DMS 273 treated with DMSO at 0.1 percent for 48 hours (cell line): ENCODE measurements at places on chromosomes 1 and 21.

DNA sequence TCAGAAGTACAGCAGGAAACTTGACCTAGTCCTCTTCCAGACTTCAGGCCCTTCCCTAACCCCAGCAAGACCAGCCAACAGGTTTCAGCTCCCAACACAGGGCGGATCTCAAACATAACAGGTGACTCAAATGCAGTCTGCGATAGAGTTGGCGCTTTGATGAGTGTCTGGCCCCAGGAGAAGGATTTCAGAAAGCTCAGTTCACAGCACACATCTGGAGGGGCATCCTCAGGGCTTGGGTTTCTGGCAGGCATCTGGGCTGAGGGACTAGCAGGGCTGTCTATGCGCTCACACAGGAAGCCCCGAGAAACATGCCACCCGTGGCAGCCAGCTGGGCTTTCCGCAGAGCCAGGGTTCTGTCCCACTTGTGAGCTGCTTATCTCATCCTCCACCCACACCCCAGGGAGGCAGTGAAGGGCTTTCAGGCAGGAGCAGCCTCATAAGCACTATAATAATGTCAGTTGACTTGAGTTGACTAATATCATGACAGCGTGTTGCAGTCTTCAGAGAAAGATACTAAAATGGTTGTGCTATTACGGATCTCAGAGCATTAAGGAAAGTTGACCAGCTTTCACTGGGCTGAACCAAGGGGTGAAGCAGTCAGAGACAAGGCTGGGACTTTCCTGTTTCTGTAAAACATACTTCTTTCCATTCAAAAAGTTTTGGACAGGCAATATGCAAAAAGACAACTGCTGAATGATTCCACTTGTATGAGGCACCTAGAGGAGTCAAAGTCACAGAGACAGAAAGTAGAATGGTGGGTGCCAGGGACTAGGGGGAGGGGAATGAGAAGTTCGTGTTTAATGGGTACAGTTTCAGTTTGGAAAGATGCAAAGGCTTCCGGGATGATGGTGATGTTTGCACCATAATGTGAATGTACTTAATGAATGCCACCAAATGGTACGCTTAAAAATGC, 233.0 kb upstream of the IRF2BP2 start:
- DNase-seq, result no peak

GRCh38 chr21:31665397-31665796, 5.9 kb downstream of the SOD1 start:
- DNase-seq, result no peak

GRCh38 chr21:42836402-42836666, 43.0 kb downstream of the WDR4 start:
- DNase-seq, result no peak

- DNase-seq, result no peak
Observed at GRCh38 chr1:181669246-181669645, 185.9 kb downstream of the CACNA1E start.

GRCh38 chr1:2208309-2209239, 14.0 kb upstream of the FAAP20 start:
- DNase-seq, result no peak

- DNase-seq, result no peak
Observed at GRCh38 chr1:187909382-187909781, 1080.6 kb downstream of the PLA2G4A start.
